ENCODE measurements at places on chromosomes 12 and 14.
A peak's percentile ranks its signal among the peaks of the same experiment; 100 is the strongest.

- no peak for DNase-seq
Measured at GRCh38 chr12:10147714-10148403, 17.9 kb upstream of the CLEC7A start.

DNA sequence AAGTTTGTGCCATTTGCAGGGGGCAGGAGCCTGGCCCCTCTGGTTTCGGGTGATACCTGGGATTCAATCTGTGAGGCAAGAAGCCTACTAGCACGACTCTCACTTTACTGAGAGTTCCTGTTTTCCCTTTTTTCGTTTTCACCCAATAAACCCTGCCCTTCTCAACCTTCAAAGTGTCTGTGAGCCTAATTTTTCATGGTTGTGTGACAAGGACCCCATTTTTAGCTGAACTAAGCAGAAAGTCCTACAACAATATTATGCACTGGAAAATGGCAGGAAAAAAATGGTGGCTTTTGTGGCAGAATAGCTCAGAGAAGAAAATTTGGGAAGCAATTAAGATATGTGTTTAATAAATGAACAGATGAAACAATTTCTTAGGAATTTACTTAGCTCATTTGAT, 432.1 kb downstream of the C12orf50 start:
- no peak for DNase-seq

DNA sequence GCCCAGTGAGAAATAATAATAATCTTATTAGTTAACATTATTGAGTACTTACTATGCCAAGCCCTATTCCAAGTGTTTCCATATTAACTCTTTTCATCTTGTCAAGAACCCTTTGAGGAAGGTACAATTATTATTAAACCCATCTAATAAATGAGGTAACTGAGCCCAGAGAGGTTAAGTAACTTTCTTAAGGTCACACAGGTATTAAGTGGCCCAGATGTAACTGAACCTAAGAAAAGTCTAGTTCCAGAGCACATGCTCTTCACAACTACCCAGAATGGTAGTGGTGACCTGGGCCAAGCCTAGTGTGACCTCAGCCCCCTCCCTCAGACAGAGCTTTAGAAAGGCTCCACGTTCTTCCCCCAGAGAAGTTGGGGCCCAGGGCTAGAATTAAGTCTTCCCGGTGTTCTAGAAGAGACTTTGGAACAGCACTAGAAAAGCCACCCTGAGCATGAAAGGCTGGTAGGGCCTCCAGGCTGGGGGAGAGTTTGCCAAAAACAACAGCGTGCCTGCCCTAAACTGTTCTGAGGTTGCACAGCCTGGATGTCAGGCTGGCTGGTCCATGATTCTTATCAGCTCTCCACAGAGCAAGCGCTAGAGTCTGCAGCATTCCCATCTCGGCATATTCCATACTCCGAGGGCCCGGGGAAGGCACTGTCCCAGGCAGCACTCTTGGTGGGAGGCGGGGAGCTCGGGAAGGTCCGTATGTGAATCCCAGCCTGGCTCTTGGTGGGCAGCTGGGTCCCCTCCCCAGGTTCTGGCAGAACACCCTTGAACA, 41.3 kb upstream of the CTDSP2 start:
- no peak for DNase-seq

DNA sequence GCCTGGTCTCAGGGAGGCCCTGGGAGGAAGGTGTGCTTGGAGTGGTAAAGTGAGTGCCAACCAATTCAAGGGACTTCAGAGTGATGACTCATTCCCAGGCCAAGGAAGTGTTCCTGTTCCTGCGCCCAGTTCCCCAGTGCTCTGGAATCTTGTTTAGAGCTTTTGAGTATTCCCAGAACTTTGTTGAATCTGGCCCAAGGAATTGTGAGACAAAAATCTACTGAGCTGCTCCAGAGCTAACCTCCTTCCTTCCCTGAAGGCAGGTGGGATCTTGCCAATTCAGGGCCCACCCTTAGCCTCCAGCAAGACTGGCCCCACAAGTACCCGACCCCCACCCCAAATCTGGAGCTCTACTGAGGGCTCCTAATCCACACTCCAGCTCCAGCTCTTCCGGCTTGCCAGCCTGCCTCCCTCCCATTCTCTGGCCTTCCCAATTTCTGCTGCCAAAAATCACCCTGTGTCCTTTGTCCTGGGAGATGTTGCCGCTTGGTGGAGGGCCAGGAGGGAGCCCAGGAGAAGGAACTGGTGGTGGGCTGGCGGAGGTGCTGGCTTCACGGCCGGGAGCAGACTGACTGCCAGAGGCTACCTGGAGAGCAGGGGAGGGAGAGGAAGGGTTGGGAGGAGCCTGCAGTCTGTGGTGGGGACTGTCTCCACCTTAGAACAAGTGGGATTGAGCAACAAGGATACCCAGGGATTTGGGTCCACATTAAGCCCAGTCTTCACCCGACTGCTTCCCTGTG, 2.0 kb upstream of the ATN1 start:
- peak; percentile 83 for DNase-seq

GRCh38 chr12:109057376-109057775, 5.0 kb downstream of the USP30 start:
- no peak for DNase-seq

Data from kidney (tissue), 22 donors.